ENCODE measurements at places on chromosomes 5 and 9.

GRCh38 chr9:89590415-89590814, 14.4 kb upstream of the GADD45G start:
- DNase-seq, result no peak

- DNase-seq, result peak; percentile 39
Observed at GRCh38 chr5:140214831-140215230, 39.8 kb downstream of the CYSTM1 start.

GRCh38 chr5:126680191-126680817, 79.6 kb downstream of the PHAX start:
- peak; percentile 9 for DNase-seq

GRCh38 chr9:5851445-5851844, 18.5 kb upstream of the ERMP1 start:
- DNase-seq, result peak; percentile 95

DNA sequence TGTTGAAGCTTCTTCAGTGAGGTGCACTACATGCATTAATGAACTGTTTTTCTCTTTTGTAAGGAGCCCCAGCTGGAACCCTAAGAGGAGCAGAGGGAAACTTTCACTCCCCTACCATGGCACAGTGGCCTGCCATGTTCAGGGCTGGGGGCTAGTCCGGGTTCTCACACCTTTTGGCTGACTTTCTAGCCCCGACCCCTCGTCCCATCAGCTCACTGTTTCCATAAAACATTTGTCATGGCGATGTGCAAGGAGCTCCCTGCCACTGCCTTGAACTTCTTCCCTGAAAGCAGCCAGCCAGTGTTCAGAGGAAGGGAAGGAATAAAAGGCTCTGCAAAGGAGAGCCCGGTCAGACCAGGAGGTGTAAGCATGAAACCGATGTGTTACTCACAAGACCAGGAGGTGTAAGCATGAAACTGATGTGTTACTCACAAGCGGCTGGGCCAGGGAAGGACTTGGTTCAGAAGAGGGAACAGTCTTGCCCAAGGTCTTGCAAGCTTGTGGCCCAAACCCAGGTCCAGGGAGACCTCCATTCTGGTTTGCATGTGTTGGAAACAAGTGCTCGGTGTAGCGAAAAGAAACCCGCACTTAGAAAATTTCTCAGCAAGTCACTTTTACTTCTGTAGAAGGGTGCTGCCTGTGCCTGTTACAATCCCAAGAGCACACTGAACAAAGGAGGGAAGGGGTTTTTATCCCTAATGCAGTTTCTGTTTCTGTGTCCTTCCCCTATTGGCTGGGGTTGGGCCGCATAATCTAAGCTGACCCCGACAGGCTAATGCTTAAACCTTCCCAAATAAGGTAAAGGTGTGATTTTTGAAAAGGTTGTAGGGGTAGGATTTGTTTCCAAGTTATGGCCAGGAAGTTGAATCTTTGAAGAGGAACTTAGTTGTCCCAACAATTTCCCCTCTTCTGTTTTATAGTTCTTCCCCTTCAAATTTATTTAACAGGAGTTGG, 3.4 kb upstream of the ABO start:
- DNase-seq, result no peak

DNA sequence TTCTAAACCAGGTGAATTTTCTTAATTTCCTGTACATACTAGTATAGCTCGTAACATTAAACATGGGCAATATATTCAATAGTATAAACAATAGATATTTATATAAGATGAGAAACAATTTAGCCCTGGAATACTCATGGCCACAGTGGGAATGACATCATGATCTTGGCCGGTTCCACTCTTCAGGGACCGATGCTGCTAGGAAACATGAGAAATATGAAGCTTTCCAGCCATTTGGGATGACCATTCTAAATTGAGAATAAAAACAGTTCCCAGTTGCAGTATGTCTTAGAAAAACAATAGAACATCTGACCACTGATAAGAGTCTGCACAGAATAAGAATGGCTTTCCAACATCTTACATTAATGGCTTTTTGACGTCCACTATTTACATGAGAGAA, 33.3 kb upstream of the SLCO6A1 start:
- no peak for DNase-seq

- DNase-seq, result peak; percentile 55
Observed at GRCh38 chr9:111597852-111598732, 1.4 kb downstream of the PTGR1 start.

Measured in activated CD4-positive, alpha-beta T cell treated with anti-CD3 and anti-CD28 coated beads, Interleukin-10, Interleukin-2, amounts not matched to agents 100 ng/mL and 50 ng/mL, durations not matched to agents 16 hours and 8 hours (primary cell).